ENCODE measurements at places on chromosomes 16 and 17.

DNA sequence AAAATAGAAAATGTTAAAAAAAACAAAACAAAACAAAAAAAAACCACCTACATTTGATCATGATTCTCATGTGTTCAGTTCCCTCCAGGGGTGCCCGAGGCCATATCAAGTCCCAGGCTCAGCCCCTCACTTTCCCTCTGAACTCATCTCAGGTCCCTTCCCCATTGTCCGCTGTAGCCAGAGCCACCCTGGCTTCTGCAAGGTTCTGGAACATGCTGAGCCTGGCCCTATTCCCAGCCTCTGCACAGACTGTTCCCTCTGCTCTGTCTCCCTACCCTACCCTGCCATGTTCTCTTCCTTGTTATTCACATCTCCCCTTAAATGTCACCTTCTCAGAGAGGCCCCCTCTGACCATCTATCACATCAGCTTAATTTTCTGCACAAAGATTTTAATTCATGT is 46.9 kb downstream of the TK2 start:
- DNase-seq: no peak

DNA sequence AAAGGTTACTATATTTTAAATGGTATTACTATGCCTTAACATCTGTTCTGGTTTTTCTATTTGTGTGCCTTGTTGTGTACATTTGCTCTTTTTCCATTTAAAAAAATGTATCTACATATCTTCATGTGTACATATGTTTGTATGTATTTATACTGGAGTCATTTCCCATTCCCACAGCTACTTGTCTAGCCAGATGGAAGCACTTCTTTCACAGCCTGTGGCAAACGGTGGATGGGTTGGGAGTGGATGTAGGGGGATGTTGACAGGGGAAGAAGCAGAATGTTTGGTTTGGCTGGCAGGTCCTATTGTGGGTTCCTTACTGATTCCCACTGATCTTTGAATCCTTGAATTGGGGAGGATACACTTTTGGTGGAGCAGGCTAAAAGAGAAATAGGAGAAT is 93.6 kb upstream of the CNTNAP4 start:
- DNase-seq: no peak

DNA sequence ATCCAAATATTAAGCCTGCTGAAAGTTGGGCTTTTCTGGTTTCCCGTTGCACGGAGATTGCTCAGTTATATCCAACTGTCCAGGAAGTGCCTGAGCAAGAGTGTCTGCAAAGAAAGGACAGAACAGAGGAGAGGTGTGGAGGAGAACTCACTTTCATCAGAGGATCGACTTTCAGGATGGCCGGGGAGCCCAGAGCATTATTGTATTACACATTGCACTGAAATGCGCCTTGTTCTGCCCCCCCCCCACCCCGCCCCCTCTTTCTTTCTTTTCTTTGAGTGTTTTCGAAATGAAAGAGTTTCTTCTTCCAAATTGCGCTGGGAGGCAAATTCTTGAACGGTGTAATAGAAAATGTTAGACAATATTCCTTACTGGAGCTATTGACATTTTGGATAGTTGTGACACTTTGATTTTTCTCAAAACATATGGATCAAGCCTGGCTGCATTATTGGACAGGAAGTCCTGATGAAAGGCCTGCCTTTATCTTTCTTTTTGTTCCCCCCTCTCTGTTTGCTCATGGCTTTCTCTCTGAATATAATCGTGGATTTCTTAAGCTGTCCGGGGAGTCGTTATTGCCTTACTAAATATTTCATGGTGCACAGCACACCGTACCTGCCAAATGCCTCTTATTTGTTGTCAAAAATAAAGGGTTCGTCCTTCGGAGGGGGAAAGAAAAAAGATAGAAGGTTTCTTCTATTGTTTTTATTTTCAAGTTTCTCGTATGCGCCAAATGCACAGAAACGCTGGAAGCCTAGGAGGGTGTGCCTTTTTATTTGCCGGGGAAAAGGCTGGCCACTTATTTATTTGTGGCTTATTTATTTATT is 110.8 kb downstream of the IRX3 start:
- peak; percentile 16 for DNase-seq

DNA sequence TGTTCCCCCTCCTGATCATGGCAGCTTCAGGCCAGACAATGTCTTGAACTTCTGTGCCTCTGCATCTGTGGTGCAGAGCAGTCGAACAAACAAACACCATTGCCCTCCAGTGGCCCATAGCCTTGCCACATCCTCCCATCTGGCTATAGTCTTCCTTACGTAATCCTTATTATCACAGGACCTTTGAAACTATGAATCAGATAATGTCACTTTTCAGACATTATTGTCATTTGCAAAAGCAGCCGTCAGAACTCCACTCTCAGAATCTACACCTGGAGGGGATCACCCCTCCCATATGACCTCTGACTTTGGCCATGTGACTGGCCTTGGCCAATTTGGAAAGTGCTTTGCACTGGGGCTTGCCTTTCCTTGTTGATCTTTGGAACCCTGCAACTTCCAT is 387.3 kb downstream of the MAF start:
- DNase-seq: no peak

DNA sequence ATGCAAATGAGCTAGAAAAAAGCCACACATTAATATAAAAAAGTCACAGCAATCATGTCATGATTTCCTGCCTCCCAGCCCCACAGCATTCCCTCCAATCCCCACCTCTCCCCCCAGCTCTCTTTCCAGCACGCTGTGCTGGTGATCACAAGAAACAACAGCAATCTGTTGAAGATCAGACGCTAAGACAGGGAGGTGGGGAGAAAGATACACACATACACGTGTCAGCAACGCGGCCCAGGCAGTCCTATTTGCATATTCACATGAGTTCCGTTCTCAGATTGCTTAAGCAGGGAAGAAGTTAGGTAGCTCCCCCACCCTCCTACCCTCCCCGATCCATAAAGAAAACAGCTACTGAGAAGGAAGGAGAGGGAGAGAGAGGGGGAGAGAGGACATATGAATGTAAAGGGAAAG is 405.5 kb upstream of the PSMD7 start:
- DNase-seq: peak; percentile 0

Measured in AG10803 (cell line).